ENCODE measurements at places on chromosomes 2 and 18.

- no peak for DNase-seq
These were observed 1.3 kb upstream of the KCMF1 start for GRCh38 chr2:84969511-84970209.

GRCh38 chr2:234290671-234291070 lies 206.2 kb downstream of the ARL4C start:
- peak; percentile 73 for DNase-seq

GRCh38 chr2:141384676-141385075 lies 746.1 kb downstream of the LRP1B start:
- DNase-seq: no peak

GRCh38 chr2:135985826-135986393 lies 484 bp upstream of the DARS1 start:
- DNase-seq: no peak

DNA sequence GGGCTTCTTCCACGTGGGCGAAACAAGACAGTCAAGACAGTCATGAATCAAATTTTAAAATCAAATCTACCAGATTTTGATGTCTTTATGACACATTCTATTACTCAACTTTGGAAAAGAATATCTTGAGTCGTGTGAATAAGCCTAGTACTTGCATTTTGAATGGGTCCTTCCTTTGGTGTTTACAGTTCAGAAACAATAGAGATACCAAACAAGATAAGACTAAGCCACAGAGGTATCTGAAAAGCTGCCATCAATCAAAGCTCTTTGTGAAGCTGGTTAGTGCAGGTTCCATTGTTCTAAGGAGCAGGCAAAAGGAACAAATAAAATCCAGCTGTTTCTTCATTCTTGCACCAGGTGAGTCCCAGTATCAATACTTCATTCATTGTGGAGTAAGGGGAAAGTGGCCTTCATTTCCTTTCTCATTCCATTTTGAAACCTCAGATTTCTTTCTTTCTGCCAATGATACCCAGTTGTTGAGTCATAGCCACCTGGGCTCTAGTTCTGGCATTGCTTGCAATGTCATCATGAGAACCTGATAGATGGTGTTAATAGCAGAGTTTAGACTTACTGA lies 151.7 kb upstream of the L3MBTL4 start:
- DNase-seq: no peak

- DNase-seq: no peak
These were observed 16.9 kb downstream of the ERCC3 start for GRCh38 chr2:127277028-127277427.

DNA sequence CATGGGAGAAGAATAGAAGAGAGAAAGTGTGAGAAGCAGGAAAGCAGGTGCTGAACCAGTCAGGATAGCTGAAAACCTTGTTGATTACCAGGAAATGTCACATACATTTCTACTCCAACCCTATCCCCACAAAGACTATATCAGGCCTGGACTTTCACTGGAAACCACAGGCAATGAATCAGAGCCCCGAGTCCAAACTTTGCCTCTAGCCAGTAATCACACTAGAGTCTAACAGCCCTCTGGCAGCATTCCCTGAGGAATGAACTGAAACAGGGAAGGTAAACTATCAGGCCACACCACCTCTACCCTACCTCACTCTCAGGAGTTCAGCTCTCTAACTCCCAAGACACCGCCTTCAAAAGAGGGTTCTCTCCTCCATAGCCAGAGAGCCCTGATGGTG lies 18.7 kb upstream of the IHH start:
- no peak for DNase-seq

DNA sequence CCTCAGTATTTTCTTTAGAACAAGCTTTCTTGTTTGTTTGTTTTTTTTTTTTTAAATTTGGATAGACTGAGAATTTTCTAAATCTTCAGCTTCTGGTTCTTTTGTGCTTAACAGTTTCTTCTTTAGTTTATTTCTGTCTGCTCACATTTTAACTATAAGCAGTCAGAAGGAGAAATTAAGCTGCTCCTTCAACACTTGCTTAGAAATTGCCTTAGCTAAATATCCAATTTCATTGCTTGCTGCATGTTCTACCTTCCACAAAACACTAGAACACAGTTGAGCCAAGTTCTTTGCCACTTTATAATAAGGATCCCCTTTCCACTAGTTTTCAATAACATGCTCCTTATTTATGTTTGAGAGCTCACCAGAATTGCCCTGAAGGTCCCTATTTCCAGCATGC lies 57.7 kb downstream of the NBEAL1 start:
- DNase-seq: no peak

DNA sequence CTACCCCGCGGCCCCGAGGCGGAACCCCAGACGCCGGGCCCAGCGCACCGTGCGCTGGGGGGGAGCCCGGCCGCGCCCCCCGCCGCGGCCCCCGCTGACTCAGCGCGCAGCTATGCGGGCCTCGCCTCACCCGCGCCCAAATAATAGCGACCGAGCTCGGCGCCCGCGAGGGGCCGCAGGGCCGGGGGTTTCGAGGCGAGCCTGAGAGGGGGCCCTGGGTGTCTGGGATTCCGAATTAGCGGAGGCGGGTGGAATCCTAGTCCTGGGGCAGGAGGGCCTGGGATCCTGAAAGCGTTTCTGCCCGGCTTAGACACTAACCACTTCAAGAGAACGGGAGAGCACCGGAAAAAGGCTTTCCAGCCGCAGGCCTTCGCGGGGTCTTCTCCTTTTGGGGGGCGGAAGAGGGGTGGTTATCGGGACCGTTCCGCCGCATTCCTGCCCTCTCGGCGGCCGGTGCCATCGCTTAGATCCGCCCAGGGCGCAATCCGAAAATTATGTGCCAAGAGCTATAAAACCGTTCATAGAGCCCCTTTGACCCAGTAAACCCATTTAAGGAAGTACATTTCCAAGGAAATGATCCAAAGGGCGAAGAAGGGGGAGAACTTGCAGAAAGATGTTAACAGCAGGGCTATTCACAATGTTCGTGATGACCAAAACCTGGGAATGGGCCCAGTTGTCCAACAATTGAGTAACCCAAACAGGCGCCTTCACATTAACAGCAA lies 681 bp upstream of the ROCK2 start:
- DNase-seq: no peak

- no peak for DNase-seq
These were observed 75.0 kb downstream of the THNSL2 start for GRCh38 chr2:88245109-88245508.

DNA sequence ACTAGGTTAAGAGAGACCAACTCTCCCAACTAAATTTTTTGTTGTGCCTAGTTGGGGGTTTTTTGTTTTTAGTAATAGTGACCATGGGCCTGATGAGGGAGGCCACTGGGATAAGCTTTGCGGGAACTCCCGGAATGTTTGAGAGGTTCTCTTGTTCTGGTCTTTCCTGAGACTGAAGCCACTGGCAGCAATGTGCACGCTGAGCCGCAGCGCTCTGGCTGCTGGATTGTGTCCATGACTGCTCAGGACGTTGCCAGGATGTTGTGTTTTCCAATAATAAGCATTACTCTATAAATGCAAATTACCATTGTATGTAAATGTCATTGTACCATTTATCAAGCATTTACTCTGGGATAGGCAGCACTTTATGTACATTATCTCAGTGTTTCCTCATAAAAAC lies 126.1 kb downstream of the GALNT1 start:
- no peak for DNase-seq

DNA sequence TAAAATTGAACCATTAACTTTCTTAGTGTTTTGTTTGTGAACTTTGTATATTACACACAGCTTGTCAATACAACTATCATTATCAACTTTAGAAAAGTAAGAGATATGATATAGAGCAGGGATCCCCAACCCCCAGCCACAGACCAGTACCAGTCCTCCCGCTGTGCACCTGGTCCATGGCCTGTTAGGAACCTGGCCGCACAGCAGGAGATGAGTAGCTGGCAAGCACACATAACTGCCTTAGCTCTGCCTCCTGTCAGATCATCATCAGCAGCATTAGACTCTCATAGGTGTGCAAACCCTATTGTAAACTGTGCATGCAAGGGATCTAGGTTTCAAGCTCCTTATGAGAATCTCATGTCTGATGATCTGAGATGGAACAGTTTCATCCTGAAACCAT lies 491.0 kb upstream of the NXPH2 start:
- DNase-seq: no peak

DNA sequence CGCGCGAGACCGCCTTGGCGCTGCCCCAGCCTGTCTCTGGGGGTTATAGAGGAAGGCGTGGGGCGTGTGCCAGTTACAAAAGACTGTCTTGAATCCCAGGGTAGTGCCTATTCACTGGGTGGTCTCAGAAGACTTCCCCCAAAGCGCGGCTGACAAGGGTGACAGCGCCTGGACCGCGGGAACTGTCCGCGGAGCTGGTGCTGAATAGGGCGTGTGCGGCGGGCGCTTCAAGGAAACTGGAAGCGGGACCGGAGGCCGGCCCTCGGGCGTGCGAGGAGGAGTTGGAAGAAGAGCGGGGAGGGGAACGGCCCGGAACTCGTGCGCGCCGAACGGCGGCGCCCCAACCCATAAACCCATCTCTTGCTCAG lies 2.3 kb downstream of the EGR4 start:
- no peak for DNase-seq

DNA sequence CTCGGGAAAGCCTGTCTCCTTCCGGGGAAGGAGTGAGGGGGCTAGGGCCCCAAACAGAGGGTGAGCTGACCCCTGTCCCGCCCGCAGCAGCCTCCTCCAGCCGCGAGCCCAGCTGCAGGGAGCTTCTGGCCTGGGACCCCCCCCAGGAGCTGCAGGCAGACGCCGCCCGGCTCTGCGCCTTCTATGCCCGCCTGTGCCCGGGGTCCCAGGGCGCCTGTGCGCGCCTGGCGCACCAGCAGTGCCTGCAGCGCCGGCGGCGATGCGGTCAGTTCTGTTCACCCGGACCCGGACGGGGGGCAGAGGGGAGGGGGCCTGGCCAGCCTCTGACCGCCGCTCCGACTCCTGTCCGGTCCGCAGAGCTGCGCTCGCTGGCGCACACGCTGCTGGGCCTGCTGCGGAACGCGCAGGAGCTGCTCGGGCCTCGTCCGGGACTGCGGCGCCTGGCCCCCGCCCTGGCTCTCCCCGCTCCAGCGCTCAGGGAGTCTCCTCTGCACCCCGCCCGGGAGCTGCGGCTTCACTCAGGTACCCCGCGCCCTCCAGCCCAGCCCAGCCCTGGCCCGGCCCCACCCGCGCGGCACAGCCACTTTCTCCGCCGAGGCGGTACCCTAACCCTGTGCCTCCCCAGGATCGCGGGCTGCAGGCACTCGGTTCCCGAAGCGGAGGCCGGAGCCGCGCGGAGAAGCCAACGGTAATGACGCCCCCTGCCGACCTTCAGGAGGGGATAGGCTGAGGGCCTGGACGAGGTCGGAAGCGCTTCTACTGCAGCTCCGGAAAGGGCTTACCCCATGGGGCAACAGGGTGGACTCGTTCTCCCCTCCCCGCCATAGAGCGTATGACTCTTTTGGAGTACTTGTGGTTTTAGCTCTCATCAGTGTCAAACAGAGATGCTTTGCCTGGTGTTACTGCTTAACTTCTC lies 2.0 kb upstream of the CHRND start:
- no peak for DNase-seq

GRCh38 chr2:225117051-225117716 lies 74.9 kb upstream of the DOCK10 start:
- no peak for DNase-seq

GRCh38 chr2:19801367-19802080 lies 100.3 kb downstream of the TTC32 start:
- no peak for DNase-seq

- no peak for DNase-seq
These were observed 56.2 kb upstream of the FOSL2 start for GRCh38 chr2:28336264-28336980.

DNA sequence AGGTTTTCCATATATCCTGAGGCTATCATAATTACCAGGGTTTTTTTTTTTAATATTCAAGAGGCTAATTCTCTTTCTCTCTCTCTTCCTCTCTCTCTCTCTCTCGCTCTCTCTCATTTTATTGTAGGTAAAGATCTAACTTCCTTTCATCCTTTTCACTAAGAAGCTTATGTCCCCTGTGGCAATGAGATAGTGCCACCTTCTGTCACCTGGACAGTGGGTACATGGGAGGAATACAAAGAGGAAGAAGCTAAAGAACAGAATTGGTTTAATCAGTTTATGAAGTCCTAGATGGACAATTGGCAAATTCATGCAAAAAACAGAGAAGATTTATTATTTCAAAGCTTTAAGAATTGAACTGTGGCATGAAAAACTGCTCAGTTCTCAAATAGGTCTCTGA lies 1582.3 kb upstream of the TMEFF2 start:
- DNase-seq: no peak
